Fibroblast of lung (primary cell): ENCODE measurements at places on chromosomes 7 and 10. TPM values are rescaled to one million over a fixed set of nuclear protein-coding genes. Genes with fewer than 3 reads are reported as not detected.

DNA sequence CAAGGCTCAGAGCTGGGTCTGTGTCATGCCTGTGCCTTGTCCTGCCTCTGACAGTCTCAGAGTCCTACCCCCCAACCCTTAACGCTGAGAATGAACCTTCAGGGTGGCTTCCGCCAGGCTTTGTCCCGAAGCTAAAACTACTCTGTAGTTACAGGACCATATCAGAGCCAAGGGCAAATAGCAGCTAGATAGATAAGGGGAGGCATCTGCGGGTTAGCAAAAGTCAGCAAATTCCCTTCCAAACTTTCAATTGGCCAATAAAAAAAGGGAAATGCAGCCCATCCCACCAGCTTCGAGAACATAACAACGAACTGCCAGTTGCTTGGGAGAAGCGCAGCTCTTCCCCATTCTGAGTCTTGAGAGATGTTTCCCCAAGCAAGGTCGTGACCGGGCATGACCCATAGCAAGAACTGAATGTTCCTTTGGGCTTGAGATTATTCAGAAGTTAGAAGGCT, 17.7 kb downstream of the CCL24 start:
- H3K36me3 ChIP-seq = no peaks in the 10 kb centered on the region
- H3K27ac ChIP-seq = no peak overlapping the region

DNA sequence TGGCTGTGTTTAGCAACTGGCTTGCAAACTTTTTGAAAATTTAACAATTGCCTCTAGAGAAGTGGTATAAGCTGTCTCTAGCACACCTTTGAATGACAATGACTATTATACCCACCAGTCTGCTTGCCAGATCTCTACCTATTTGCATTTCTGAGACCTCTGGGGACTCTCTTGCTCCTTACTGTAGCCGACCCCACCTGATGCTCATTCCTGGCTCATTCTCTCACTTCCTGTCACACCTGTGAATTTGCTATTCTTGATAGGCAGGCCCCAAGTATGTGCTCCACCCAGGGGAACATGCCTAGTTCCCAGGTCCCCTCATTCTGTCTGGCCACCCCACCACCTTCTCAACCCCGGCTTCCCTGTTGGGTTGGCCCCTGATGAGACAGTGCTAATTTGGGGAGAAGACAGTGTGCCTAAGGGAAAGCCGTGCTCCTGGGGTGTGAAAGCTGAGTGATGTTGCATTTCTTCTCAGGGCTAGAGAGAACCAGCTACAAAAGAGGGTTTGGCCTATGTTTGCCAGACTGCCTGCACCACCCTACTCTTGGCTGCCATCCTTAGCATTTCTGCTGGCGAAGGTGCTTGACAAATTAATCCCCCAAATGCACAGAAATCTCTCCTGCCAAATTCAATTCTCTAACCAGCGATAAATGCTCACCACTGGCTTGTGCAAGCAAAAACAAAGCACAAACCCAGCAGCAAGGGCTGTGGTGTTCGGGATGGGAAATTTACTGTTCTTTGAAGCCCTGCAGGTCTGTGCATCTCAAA, 138.2 kb downstream of the RPS24 start:
- no peaks in the 10 kb centered on the region for H3K4me1 ChIP-seq
- peaks cover under 1% of the 10 kb centered on the region for H3K27me3 ChIP-seq
- no peak for DNase-seq
- no peak overlapping the region for H3K4me3 ChIP-seq
- no peaks in the 10 kb centered on the region for H3K36me3 ChIP-seq
- H3K27ac ChIP-seq = no peak overlapping the region

The DDC gene
- total RNA-seq = not detected in 2 replicates

DNA sequence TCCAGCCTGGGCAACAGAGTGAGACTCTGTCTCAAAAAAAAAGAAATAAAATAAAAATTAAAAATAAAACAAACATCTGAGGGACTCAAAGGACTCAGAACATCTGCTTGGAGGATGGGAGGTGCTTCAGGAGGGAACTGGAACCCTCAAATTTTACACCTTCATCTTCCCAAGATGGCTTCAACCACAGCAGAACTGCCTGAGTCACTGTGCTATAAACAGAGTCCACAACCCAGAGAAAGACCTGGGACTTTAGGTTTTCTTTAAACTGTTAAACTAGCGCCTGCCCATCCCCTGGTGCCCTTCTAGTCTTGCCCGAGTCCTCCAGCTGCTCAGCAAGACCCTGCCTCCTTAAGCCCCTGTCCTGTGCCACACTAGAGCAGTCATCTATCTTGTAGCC, 40.8 kb downstream of the RGS10 start:
- H3K4me1 ChIP-seq = no peaks in the 10 kb centered on the region
- peaks cover 10% of the 10 kb centered on the region for H3K36me3 ChIP-seq
- no peak for DNase-seq
- H3K27me3 ChIP-seq = no peaks in the 10 kb centered on the region
- H3K27ac ChIP-seq = no peak overlapping the region

DNA sequence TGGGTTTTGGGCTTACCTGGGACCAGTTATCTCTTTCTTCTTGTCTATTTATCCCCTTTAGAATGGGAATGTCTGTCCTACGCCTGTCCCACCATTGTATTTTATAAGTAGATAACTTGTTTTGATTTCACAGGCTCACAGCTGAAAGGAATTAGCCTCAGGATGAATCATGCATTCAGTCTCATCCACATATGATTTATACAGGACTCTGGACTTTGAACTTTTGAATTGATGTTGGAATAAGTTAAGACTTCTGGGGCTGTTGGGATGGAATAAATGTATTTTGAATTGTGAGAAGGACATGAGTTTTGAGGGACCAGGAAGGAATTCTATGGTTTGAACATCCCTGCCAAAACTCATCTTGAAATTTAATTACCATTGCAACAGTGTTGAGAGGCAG, 112.6 kb downstream of the AMPH start:
- no peak overlapping the region for H3K4me3 ChIP-seq
- no peaks in the 10 kb centered on the region for H3K36me3 ChIP-seq
- H3K4me1 ChIP-seq = no peaks in the 10 kb centered on the region
- H3K27me3 ChIP-seq = no peaks in the 10 kb centered on the region
- H3K27ac ChIP-seq = no peak overlapping the region

- H3K27ac ChIP-seq = peak within 1 kb of the TSS; percentile 90
- peak; percentile 90 for DNase-seq
- H3K36me3 ChIP-seq = no peaks in the 10 kb centered on the region
- peaks cover 5% of the 10 kb centered on the region for H3K4me1 ChIP-seq
- H3K4me3 ChIP-seq = peak within 1 kb of the TSS; percentile 74
Measured at GRCh38 chr7:20330239-20330927, at the start of gene ITGB8. TSS of gene ITGB8 (plus strand) at chr7:20330900. CDS start at chr7:20331807, 907 bp downstream.

GRCh38 chr7:2112261-2113198, 120.2 kb downstream of the MAD1L1 start:
- no peak for DNase-seq
- no peak overlapping the region for H3K4me3 ChIP-seq
- H3K27me3 ChIP-seq = no peaks in the 10 kb centered on the region
- peaks cover 24% of the 10 kb centered on the region for H3K4me1 ChIP-seq

DNA sequence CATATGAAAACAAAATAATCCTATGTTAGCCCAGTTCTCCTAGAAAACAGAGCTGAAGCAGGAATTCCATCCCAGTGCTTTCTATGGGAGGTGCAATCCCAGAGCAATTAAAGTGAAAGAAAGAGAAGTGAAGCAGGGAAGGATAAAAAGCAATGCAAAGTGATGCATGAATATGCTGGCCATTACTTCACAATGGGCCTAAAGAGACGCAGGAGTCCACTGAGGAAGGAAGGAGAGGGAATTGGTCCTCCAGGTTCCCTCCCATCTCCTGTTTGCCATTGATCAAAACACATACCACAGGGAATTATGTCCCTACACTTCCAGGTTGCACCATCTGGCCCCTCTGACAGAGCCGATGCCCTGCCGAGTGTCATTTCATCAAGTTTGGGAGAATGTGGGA, 392.2 kb upstream of the NFE2L3 start:
- no peaks in the 10 kb centered on the region for H3K4me1 ChIP-seq
- DNase-seq = no peak
- H3K27ac ChIP-seq = no peak overlapping the region
- H3K36me3 ChIP-seq = no peaks in the 10 kb centered on the region

GRCh38 chr7:81769891-81770727, at the start of gene HGF:
TSS of gene HGF (minus strand) at chr7:81770047. CDS start at chr7:81769971, 76 bp downstream.
- peak within 1 kb of the TSS; percentile 49 for H3K27ac ChIP-seq
- DNase-seq = peak; percentile 53
- H3K4me1 ChIP-seq = peaks cover 9% of the 10 kb centered on the region
- no peaks in the 10 kb centered on the region for H3K36me3 ChIP-seq
- no peaks in the 10 kb centered on the region for H3K27me3 ChIP-seq
- peak within 1 kb of the TSS; percentile 78 for H3K4me3 ChIP-seq

- DNase-seq = no peak
- H3K4me3 ChIP-seq = no peak overlapping the region
- H3K4me1 ChIP-seq = peaks cover 17% of the 10 kb centered on the region
- H3K27ac ChIP-seq = no peak overlapping the region
- H3K36me3 ChIP-seq = no peaks in the 10 kb centered on the region
Measured at GRCh38 chr7:90621125-90621746, 25.1 kb downstream of the CDK14 start.

DNA sequence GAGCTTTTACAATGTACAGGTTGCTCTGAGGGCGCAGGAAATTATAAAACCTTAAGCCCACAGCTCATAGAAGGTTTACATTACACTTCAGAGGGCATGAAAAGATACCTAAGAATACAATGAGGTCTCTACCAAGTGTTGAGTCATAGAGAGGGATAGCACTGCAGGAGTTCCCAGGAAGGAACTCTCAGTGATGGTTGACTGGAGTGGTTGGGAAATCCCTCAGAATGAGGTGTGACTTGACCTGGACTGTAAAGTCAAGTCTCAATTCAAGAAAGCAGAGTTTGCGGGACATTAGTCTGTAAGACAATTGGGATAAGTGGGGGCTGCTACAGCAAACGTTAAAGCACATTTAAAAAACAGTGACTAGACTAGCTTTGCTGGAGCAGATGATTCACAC, 21.9 kb downstream of the TNKS2 start:
- H3K27me3 ChIP-seq = no peaks in the 10 kb centered on the region
- H3K4me3 ChIP-seq = no peak overlapping the region
- no peaks in the 10 kb centered on the region for H3K4me1 ChIP-seq
- H3K27ac ChIP-seq = no peak overlapping the region

- no peaks in the 10 kb centered on the region for H3K36me3 ChIP-seq
- H3K27ac ChIP-seq = no peak overlapping the region
- H3K4me3 ChIP-seq = no peak overlapping the region
- no peaks in the 10 kb centered on the region for H3K4me1 ChIP-seq
- DNase-seq = no peak
Measured at GRCh38 chr10:64762861-64763260, 1241.7 kb downstream of the REEP3 start.

The CPXM2 gene
- total RNA-seq = 9.8 and 48.1 TPM in 2 replicates

DNA sequence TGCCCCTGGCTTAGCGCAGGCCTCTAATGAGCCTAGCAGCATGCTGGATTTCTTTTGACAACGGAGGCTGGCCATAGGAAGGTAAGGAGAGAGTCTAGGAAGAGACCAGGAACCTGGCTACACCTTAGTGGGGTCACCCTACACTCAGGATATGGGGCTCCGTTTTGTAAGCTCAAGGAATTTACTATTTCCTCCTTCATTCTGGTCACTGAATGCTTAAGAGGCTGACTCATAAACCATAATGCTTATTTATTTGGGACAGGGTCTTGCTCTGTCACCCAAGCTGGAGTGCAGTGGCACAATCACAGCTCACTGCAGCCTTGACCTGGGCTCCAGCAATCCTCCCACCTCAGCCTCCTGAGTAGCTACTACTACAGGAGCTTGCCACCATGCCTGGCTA, 38.4 kb downstream of the CARD11 start:
- H3K27me3 ChIP-seq = no peaks in the 10 kb centered on the region
- no peak for DNase-seq
- no peak overlapping the region for H3K4me3 ChIP-seq
- no peaks in the 10 kb centered on the region for H3K36me3 ChIP-seq
- no peak overlapping the region for H3K27ac ChIP-seq
- no peaks in the 10 kb centered on the region for H3K4me1 ChIP-seq

The PPRC1 gene
- total RNA-seq = 9.9 and 10.0 TPM in 2 replicates

DNA sequence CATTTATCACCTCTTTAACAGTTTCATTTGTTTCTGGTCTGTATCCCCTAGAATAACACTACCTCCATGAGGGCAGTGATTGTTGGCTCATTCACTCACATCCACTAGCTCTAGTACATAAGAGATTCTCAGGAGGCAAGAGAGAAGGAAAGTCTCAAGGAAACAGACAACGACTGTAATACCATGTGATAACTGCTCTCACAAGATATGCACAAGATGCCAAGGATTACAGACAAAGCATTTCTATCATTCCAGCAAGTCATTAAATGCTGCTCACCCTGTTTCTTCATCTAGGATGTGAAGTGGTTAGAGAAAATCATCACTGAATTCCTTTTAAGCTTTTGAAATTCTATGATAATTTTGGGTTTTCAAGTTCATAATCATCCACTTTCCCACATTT, 115.3 kb downstream of the HIBADH start:
- no peak for DNase-seq
- no peaks in the 10 kb centered on the region for H3K4me1 ChIP-seq
- H3K27ac ChIP-seq = no peak overlapping the region
- H3K4me3 ChIP-seq = no peak overlapping the region
- no peaks in the 10 kb centered on the region for H3K36me3 ChIP-seq

DNA sequence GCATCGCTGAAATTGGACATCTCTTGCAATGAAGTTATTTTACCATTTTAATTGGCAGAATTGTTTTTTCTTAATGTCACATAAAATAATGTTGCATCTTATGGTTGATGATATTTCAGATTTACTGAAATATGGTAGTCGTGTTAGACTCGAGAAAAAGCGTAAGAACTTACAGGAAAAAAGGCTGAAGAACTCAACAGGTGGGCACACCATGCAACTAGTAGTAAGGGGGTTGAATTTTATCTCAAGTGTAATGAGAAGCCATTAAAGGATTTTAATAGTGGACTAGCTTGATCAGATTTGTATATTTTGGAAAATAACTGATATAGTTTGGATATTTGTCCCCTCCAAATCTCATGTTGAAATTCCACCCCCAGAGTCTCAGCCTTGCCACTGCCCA, 41.1 kb downstream of the MSRB2 start:
- DNase-seq = no peak
- no peak overlapping the region for H3K4me3 ChIP-seq
- no peaks in the 10 kb centered on the region for H3K36me3 ChIP-seq
- no peak overlapping the region for H3K27ac ChIP-seq
- H3K4me1 ChIP-seq = no peaks in the 10 kb centered on the region

DNA sequence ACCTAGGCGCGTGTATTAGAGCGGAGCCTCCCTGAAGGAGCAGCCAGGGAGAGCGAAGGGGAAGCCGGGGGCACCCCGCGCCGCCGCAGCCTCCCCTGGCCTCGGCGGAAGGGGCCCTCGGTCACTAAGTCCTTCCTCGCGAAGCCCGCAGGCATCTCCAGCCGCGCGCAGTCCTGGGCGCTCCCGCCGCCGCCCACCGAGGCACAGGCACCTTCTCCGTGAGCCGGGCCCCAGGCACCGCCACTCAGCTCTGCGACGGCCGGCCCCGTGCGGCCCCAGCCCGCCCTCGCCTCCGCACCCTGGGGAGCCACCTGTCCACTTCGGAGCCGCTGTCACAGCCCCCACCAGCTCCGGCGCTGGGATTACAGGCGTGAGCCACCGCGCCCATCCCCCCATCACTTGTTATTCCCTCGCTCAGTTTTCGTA, 80.8 kb downstream of the ZNF467 start:
- no peaks in the 10 kb centered on the region for H3K4me1 ChIP-seq
- H3K27me3 ChIP-seq = peaks cover 15% of the 10 kb centered on the region
- H3K4me3 ChIP-seq = peak overlapping the region; percentile 27
- no peaks in the 10 kb centered on the region for H3K36me3 ChIP-seq
- H3K27ac ChIP-seq = no peak overlapping the region
- DNase-seq = no peak

The TSPAN15 gene
- 1.8 and 2.6 TPM in 2 replicates for total RNA-seq
